ENCODE measurements at places on chromosomes 5 and 9.

- DNase-seq, result no peak
Observed at GRCh38 chr5:175070283-175070682, 345.9 kb downstream of the MSX2 start.

DNA sequence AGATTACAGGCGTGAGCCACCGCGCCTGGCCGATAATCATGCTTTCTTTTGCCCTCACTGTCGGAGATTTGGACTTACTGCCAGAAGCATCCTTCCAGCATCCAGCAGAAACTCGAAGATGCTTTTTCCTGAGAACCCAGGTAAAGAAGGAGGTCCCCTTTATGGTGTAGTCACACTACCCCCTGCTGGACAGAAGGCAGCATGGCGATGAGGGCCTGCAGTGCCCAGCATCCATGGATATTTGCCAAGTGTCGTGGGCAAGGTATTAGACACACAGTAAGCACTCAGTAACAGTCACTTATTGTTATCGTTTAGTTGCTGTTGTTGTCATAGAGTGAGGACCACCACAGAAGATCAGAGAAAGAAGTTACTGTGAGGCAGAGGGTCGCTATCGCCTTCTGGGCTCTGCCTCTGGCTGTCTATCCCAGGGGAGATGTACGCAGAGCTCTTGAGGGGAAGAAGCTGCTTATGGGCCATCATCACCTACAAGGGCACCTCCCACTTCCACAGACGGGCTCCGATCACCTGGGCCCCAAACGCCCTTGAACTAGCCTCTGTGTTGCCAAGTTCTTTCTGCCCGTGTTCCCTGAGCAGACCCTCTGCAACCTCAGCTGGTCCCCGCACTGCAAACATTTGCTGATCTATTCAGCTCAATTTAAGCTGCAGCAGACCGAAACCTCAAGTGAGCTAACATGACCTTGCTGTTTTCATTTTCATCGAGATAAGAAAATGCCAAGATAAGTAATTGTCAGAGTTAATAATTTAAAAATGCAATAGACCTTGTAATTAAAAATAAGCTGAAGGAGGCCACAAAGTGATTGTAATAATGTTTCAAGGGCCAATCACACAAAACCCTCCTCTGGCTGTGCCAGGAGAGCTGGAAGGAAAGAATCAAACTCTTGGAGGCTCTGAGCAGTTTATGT lies 23.9 kb downstream of the C5orf15 start:
- DNase-seq, result no peak

- DNase-seq, result no peak
Observed at GRCh38 chr5:154205441-154206117, 15.0 kb downstream of the GALNT10 start.

- DNase-seq, result no peak
Observed at GRCh38 chr5:124935065-124935464, 188.6 kb upstream of the ZNF608 start.

GRCh38 chr9:127910613-127911205 lies 6.1 kb downstream of the ST6GALNAC4 start:
- no peak for DNase-seq
